ENCODE measurements at places on chromosomes 2 and 18. TPM values are rescaled to one million over a fixed set of nuclear protein-coding genes. Genes with fewer than 3 reads are reported as not detected.

DNA sequence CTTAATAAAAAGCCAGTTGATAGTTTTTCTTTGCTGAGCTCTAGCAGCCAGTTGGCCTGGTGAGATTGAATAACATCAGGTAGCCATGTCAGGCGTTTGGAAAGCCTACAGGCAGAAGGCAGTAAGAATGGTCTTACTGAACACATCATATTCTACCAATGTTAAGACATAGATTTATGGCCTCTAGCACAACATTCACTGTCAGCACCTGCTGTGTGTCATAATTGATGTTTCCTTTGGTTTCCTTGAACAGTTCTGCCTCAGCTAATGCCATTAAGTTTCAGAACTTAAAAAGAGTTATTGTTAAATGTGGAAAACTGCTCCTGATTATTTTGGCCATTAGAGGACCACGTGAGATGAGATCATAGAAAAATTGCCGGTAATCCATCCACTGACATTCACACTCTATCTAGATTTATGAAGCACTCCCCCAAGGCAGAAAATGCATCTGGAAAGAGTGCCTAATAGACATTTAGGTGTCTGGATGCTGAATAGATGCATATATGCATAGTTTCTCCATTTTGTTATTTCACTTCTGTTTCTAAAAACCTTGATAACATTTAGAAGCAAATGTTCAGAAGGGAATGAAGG is 434.7 kb downstream of the PTPRM start:
- no peak overlapping the region for H3K27ac ChIP-seq
- H3K4me1 ChIP-seq, result no peaks in the 10 kb centered on the region
- DNase-seq, result no peak

- no peak overlapping the region for H3K4me3 ChIP-seq
- no peak overlapping the region for H3K27ac ChIP-seq
- no peak for DNase-seq
These were observed 49.6 kb downstream of the MYO3B start for GRCh38 chr2:170227507-170227947.

DNA sequence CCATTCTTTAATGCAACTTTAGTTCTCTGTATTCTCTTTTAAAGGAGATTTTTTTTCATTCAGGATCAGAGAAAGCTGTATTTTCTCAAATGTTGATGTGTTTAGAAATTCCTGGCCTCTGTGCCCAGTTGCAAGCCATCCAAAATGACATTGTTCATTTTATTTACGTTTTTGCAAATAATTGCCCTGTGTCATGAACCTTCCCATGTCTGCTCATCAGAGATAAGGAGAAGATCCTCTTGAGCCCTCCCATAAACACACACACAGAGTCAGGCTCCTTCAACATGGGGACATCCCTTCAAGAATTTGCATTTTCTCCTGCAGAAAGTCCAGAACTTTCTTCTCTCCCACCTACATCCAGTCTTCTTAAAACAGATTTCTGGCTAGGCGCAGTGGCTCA is 258.8 kb downstream of the GBX2 start:
- no peaks in the 10 kb centered on the region for H3K36me3 ChIP-seq
- H3K4me1 ChIP-seq, result no peaks in the 10 kb centered on the region
- H3K27ac ChIP-seq, result no peak overlapping the region
- no peak overlapping the region for H3K4me3 ChIP-seq
- H3K27me3 ChIP-seq, result peaks cover 4% of the 10 kb centered on the region

DNA sequence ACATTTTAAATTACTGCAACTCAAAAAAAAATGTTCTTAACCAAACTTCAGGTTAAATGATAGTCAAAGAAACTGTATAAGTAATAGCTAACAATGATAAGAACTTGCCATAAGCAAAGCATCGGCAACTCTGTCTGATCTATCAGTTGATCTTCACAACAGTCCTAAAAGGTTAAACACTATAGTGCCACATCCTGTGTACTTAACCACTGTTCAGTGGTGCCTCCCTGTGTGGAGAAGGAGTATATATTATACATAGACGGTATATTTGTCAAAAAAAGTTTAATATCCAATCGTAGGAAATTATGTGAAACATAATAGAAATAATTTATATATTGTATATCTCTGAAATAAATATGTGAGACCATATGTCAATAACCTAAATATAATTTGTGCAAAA is 13.0 kb downstream of the DTNA start:
- no peaks in the 10 kb centered on the region for H3K27me3 ChIP-seq
- no peak overlapping the region for H3K27ac ChIP-seq
- no peak for DNase-seq

The FBLN7 gene
- total RNA-seq, result 7.3 TPM

The OTOS gene
- not detected for total RNA-seq

GRCh38 chr2:181781078-181781786 is 100.9 kb upstream of the NEUROD1 start:
- peaks cover 7% of the 10 kb centered on the region for H3K4me1 ChIP-seq
- no peak overlapping the region for H3K4me3 ChIP-seq
- H3K27me3 ChIP-seq, result peaks cover 3% of the 10 kb centered on the region

The DAW1 gene
- total RNA-seq, result not detected

The APOB gene
- not detected for total RNA-seq

DNA sequence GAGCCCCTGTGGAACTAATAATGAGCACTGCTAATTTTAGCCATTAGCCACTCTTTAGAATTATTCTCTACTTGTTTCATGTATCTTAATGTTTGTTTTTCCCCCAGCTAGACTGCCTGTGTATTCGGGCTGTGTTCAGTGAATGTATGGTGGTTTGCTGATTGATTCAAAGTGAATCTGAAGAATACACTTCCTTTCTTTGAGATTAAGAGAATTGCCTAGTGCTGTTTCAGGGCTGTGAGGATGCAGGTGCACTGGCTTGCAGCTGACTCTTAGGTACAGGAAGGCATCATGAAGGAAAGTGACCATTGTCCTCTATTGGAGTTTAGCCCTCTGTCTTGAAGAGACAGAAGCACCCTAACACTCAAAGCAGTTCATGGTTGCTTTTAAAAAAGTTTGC is 138.7 kb downstream of the CERS6 start:
- no peaks in the 10 kb centered on the region for H3K27me3 ChIP-seq
- H3K4me3 ChIP-seq, result no peak overlapping the region
- no peak overlapping the region for H3K27ac ChIP-seq
- no peak for DNase-seq
- H3K36me3 ChIP-seq, result no peaks in the 10 kb centered on the region

The CIAO1 gene
- 67.4 TPM for total RNA-seq

DNA sequence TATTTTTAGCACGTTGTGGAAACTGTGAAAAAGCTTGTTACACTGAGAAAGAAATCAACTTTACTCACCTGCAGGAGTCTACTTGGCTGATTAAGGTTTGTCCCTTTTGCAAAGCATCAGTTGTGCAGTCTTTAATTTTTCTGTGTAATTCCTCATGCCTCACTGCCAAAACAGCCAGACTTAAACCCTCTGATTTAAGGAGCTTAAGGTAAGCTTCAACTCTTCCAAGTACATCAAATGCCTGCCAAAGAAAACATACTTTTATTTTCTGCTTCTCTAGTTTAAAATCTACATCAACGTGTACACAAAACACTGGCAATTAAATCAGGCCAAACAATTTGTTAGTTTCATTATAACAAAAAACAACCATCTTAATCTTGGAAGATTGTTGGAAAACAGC is 98.0 kb upstream of the TTN start:
- peaks cover 6% of the 10 kb centered on the region for H3K27me3 ChIP-seq
- no peak overlapping the region for H3K27ac ChIP-seq
- no peak overlapping the region for H3K4me3 ChIP-seq
- H3K36me3 ChIP-seq, result no peaks in the 10 kb centered on the region

GRCh38 chr2:161239326-161240109 is 68.7 kb upstream of the PSMD14 start:
- peaks cover 49% of the 10 kb centered on the region for H3K4me1 ChIP-seq
- H3K27ac ChIP-seq, result no peak overlapping the region
- H3K4me3 ChIP-seq, result peak overlapping the region; percentile 16
- H3K36me3 ChIP-seq, result peaks cover 21% of the 10 kb centered on the region

GRCh38 chr2:115650827-115651226 is 1208.4 kb downstream of the DPP10 start:
- H3K27ac ChIP-seq, result no peak overlapping the region
- DNase-seq, result no peak
- no peak overlapping the region for H3K4me3 ChIP-seq
- no peaks in the 10 kb centered on the region for H3K36me3 ChIP-seq

The RALB gene
- total RNA-seq, result 59.3 TPM

DNA sequence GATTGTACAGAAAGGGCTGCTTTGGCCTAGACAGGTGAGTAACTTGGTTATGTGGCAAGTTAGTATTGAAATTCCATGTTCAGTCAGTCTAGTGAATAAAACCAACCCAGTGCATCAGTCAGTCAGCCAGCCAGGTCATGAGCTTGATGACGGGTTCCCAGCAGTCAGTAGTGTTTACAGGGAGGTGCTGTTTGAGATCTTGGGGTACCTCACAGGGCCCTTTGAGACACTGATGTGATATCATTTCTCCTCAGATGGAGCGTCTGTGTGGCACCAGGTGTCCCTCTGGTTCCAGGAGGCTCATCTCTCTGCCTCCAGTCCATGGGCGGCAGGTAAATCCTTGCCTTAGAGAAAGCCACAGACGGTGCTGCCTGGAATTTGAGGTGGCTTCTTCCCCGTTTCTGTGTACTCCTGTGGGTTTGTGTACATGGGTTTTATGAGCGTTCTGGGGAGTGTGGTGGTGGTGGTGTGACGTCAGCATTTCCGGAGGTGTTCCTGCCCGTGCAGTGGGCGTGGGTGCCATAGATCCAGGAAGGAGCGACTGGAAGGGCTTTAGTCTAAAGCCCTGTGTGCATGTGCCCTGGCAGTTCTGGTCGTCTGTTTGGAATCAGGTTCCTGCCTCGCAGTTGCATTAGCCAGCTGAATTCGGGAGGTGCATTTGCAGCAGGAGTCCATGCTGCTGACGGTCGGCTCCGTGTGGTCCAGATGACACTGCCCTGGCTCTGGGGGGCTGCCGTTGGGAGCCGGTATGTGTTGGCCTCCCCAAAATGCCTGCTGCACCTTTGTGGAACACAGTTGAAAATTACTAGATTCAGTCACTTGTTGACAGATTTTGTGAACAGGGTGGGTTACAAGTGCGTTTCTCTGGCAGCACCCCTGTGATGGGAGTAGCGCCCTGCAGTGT is 2.1 kb downstream of the CTDP1 start:
- peaks cover 51% of the 10 kb centered on the region for H3K36me3 ChIP-seq
- H3K4me3 ChIP-seq, result peak overlapping the region; percentile 82
- H3K27me3 ChIP-seq, result no peaks in the 10 kb centered on the region
- H3K4me1 ChIP-seq, result peaks cover 74% of the 10 kb centered on the region

The IFIH1 gene
- 66.9 TPM for total RNA-seq

- no peak overlapping the region for H3K27ac ChIP-seq
- no peak overlapping the region for H3K4me3 ChIP-seq
These were observed 840.9 kb downstream of the GALR1 start for GRCh38 chr18:78090584-78090983.

GRCh38 chr2:143452817-143453451 is 323.7 kb downstream of the ARHGAP15 start:
- no peak overlapping the region for H3K4me3 ChIP-seq
- H3K27me3 ChIP-seq, result no peaks in the 10 kb centered on the region
- peaks cover 48% of the 10 kb centered on the region for H3K36me3 ChIP-seq
- H3K4me1 ChIP-seq, result peaks cover 26% of the 10 kb centered on the region
- H3K27ac ChIP-seq, result no peak overlapping the region
- peak; percentile 72 for DNase-seq

GRCh38 chr2:82793711-82794435 is 1665.2 kb downstream of the SUCLG1 start:
- DNase-seq, result no peak
- H3K27ac ChIP-seq, result no peak overlapping the region
- H3K27me3 ChIP-seq, result no peaks in the 10 kb centered on the region

DNA sequence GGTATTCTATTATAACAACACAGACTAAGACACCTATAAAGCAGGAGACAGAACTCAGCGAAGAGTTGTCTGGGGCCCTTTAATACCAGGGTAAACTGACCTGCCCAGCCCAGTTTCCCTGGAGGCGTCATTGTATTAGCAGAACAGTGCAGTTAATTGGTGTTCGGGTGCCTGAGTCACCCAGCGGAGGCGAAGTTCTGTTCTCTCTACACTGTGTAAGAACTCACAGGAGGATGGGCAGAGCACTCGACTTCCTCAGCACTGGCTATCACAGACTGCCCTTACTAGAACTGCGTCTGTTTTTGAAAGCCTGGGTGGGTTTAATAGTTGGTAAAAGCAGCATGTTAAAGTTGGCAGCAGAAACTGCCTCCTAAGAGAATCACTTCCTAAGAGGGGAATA is 106.5 kb upstream of the ATP8B1 start:
- no peaks in the 10 kb centered on the region for H3K36me3 ChIP-seq
- DNase-seq, result no peak
- H3K4me3 ChIP-seq, result no peak overlapping the region
- H3K4me1 ChIP-seq, result no peaks in the 10 kb centered on the region

DNA sequence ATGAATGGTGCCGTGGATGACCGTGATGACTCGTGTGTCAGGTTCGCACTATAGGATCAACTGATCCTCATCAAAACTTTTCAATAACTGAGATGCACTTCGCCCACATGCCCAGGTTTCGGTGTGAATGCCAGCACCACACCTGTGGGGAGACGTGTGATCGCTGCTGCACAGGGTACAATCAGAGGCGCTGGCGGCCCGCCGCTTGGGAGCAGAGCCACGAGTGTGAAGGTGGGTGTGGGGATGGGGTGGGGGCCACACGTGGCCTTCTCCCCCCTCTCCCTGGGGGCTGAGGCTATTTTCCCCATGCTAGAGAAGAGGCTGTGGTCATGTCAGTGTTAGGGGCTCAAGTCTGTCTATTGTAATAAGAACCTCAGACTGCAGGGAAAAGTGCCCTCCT is 69.0 kb downstream of the LAMA3 start:
- no peak overlapping the region for H3K4me3 ChIP-seq
- H3K27ac ChIP-seq, result no peak overlapping the region

DNA sequence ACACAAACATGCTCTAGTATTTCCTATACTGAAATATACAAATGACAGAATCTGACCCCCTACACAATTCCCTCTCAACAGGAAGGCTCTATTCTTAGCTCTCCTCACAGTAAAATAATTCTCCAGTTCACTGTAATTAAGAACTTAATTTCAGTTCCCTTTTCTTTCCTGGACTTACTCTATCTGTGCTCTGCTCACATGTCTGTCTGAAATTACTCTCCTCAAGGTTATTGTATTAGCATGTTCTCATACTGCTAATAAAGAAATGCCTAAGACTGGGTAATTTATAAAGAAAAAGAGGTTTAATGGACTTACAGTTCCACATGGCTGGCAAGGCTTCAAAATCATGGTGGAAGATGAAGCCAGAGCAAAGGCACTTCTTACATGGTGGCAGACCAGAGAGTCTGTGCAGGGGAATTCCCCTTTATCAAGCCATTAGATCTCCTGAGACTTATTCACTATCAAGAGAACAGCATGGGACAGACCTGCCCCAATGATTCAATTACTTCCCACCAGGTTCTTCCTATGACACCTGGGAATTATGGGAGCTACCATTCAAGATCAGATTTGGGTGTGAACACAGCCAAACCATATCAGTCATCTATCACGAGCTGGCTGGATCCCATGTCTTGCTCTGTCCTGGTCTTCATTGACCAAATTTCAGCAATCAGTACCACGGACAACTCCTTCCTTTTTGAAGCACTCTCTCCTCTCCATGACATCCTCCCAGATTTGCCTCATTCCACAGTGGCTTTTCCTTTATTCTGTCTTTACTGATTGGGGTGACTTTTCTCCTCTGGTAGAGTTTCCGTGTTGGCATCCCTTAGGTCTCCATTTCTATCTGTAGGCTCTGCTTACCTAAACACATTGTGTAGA is 110.9 kb downstream of the GALR1 start:
- no peaks in the 10 kb centered on the region for H3K36me3 ChIP-seq
- no peak for DNase-seq
- H3K27me3 ChIP-seq, result peaks cover 16% of the 10 kb centered on the region
- no peak overlapping the region for H3K4me3 ChIP-seq
- no peaks in the 10 kb centered on the region for H3K4me1 ChIP-seq

The MEP1B gene
- 0.13 TPM for total RNA-seq

The TEKT4 gene
- not detected for total RNA-seq

Measured in activated CD4-positive, alpha-beta memory T cell treated with anti-CD3 and anti-CD28 coated beads, Interleukin-2, amount 10 ng/mL, durations not matched to agents 7 days and 5 days (primary cell).